NCI-H2081 treated with DMSO at 0.1 percent for 48 hours (cell line): ENCODE measurements at places on chromosomes 3 and 15.

- DNase-seq = no peak
These were observed 9.2 kb downstream of the ARF4 start for GRCh38 chr3:57587905-57588304.

DNA sequence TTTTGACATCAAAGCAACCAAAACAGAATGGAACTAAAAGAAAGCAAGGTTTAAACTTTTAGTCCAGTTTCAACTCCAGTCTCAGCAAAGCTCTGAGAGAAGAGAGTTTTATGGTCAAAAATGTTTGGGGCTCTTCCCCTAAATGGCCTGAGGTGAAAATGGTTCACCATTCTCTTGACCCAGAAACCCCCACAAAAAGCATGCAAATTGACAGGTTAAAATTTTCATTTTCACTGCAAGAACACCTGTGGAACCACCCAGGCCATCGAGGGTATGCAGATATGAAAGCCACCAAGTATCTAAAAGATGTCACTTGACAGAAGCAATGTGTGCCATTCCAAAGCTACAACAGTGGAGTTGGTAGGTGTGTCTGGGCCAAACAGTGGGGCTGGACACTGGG lies 195.0 kb downstream of the MAGI1 start:
- no peak for DNase-seq

- no peak for DNase-seq
These were observed 22.9 kb upstream of the SLC4A7 start for GRCh38 chr3:27507111-27507510.

- no peak for DNase-seq
These were observed 1.8 kb upstream of the ZNF385D start for GRCh38 chr3:21752749-21753347.
